ENCODE measurements at places on chromosomes 11 and 22. TPM values are rescaled to one million over a fixed set of nuclear protein-coding genes. Genes with fewer than 3 reads are reported as not detected.

Gene CD3D
- not detected for total RNA-seq

Gene MMP1
- total RNA-seq, result not detected

Gene NOX4
- total RNA-seq, result 11.5 TPM

Gene MMP13
- not detected for total RNA-seq

GRCh38 chr11:114209904-114210303 is 86.3 kb upstream of the NNMT start:
- H3K4me1 ChIP-seq, result peaks cover 21% of the 10 kb centered on the region
- no peak overlapping the region for H3K4me3 ChIP-seq
- no peak overlapping the region for H3K27ac ChIP-seq
- H3K36me3 ChIP-seq, result no peaks in the 10 kb centered on the region
- H3K27me3 ChIP-seq, result peaks cover 2% of the 10 kb centered on the region
- DNase-seq, result no peak

Gene CARNS1
- not detected for total RNA-seq

Gene RIMBP3C
- 0.18 TPM for total RNA-seq

Gene CBY1
- total RNA-seq, result 29.7 TPM

- no peak overlapping the region for H3K27ac ChIP-seq
- DNase-seq, result no peak
- peaks cover 10% of the 10 kb centered on the region for H3K4me1 ChIP-seq
- H3K4me3 ChIP-seq, result no peak overlapping the region
- peaks cover 3% of the 10 kb centered on the region for H3K27me3 ChIP-seq
These were observed 66.0 kb downstream of the SLC25A17 start for GRCh38 chr22:40753114-40753513.

GRCh38 chr11:130580891-130581492 is 132.5 kb downstream of the ADAMTS15 start:
- no peak overlapping the region for H3K27ac ChIP-seq
- no peaks in the 10 kb centered on the region for H3K36me3 ChIP-seq
- peaks cover 8% of the 10 kb centered on the region for H3K4me1 ChIP-seq
- no peak for DNase-seq
- H3K4me3 ChIP-seq, result no peak overlapping the region

Gene DEFB131B
- not detected for total RNA-seq

DNA sequence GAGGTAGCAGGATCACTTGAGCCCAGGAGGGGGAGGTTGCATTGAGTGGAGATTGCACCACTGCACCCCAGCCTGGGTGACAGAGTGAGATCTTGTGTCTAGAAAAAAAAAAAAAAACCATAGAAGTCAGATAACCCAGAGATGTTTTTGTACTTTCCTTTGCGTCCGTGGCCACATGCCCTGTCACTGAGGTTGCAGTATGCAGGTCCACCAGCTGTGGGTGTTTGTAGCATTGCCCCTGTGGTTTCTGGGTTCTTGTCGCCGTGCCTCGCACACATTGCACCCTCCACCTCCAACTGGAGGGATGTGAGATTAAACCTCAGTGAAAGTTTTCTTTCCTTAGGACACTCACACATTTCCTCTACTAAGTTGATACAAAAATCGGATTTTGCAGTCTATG is 70.3 kb downstream of the TNRC6B start:
- H3K4me1 ChIP-seq, result peaks cover 26% of the 10 kb centered on the region
- no peak for DNase-seq
- H3K36me3 ChIP-seq, result no peaks in the 10 kb centered on the region

Gene SAA2
- total RNA-seq, result not detected

GRCh38 chr22:38940811-38941384 is 16.5 kb upstream of the APOBEC3A start:
- DNase-seq, result no peak
- no peak overlapping the region for H3K27ac ChIP-seq
- peaks cover 4% of the 10 kb centered on the region for H3K27me3 ChIP-seq
- H3K36me3 ChIP-seq, result no peaks in the 10 kb centered on the region
- H3K4me3 ChIP-seq, result no peak overlapping the region

DNA sequence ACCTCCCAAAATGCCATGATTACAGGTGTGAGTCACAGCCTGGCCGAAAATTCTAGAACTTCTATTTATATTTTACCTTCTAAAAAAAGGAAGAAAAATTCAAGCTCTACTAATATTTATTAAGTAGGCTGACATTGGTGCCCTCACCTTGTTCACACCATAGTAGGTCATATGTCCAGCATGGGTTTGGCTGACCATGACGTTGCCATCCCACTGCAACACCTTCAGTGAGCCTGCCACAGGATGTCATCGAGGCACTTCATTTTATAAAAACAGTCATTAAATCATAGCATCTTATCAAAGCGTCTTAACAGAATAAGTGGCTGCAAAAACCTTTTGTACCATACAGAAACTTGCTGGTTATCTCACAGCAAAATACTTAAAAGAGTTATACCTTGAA is 58.3 kb downstream of the LRRC32 start:
- no peak for DNase-seq
- H3K27ac ChIP-seq, result no peak overlapping the region
- peaks cover 16% of the 10 kb centered on the region for H3K4me1 ChIP-seq
- no peak overlapping the region for H3K4me3 ChIP-seq

GRCh38 chr11:78255919-78256318 is 67.2 kb downstream of the USP35 start:
- H3K36me3 ChIP-seq, result peaks cover 14% of the 10 kb centered on the region
- peaks cover 32% of the 10 kb centered on the region for H3K4me1 ChIP-seq
- no peak overlapping the region for H3K4me3 ChIP-seq
- no peak overlapping the region for H3K27ac ChIP-seq
- DNase-seq, result no peak

Gene DUSP18
- 21.4 TPM for total RNA-seq

DNA sequence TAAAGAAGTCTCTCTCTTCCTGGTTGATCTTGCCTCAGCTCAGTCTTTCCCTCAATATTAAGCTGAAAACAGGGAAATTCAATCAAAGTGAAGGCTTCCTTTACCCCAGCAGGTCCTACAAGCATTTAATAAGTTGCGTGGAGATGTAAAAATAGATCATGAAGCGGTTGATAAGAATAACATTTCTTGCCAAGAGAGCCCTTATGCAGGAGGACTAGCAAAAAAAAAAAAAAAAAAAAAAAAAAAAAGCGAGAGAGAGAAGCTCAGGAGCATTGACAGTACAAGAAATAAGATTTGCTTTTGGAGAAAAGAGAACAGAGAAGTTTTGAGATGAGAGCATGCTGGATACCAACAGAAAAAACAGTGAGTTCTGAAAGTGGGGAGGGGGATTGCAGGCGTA is 112.2 kb upstream of the CLMP start:
- peaks cover 40% of the 10 kb centered on the region for H3K4me1 ChIP-seq
- H3K27me3 ChIP-seq, result peaks cover 8% of the 10 kb centered on the region
- no peak overlapping the region for H3K4me3 ChIP-seq

DNA sequence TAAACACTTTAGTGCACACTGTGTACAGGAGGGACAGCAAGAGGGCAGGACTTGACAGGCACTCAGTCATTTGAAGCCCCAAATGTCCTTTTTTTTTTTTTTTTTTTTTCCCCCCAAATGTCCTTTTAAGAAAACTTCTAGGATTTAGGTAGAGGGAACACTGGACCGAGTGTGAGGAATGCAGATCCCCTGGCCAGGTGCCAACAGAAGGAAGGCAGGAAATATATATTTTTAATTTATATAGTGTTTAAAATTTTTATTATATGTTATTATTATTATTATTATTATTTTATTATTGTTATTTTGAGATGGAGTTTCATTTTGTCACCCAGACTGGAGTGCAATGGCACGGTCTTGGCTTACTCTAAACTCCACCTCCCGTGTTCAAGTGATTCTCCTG is 35.5 kb downstream of the ARHGAP8 start:
- no peak overlapping the region for H3K4me3 ChIP-seq
- H3K36me3 ChIP-seq, result no peaks in the 10 kb centered on the region
- peaks cover 3% of the 10 kb centered on the region for H3K27me3 ChIP-seq
- DNase-seq, result no peak
- H3K4me1 ChIP-seq, result peaks cover 5% of the 10 kb centered on the region
- H3K27ac ChIP-seq, result no peak overlapping the region

- H3K4me3 ChIP-seq, result peak overlapping the region; percentile 89
- DNase-seq, result no peak
- peaks cover 53% of the 10 kb centered on the region for H3K4me1 ChIP-seq
- peak overlapping the region; percentile 40 for H3K27ac ChIP-seq
- peaks cover 22% of the 10 kb centered on the region for H3K27me3 ChIP-seq
These were observed 2.0 kb downstream of the GRK2 start for GRCh38 chr11:67268081-67268961.

- no peak for DNase-seq
- peaks cover 13% of the 10 kb centered on the region for H3K4me1 ChIP-seq
- no peaks in the 10 kb centered on the region for H3K27me3 ChIP-seq
- H3K4me3 ChIP-seq, result peak overlapping the region; percentile 90
- no peaks in the 10 kb centered on the region for H3K36me3 ChIP-seq
These were observed 959 bp downstream of the CCND1 start for GRCh38 chr11:69641681-69642548.

GRCh38 chr11:113247966-113248365 is 66.4 kb upstream of the TTC12 start:
- H3K4me1 ChIP-seq, result peaks cover 10% of the 10 kb centered on the region
- H3K27ac ChIP-seq, result no peak overlapping the region

GRCh38 chr11:67616431-67617242 is 9.9 kb downstream of the NDUFV1 start:
- peaks cover 12% of the 10 kb centered on the region for H3K27me3 ChIP-seq
- H3K4me3 ChIP-seq, result no peak overlapping the region
- H3K27ac ChIP-seq, result no peak overlapping the region
- no peak for DNase-seq
- H3K36me3 ChIP-seq, result peaks cover 4% of the 10 kb centered on the region
- peaks cover 12% of the 10 kb centered on the region for H3K4me1 ChIP-seq

Gene KREMEN1
- 3.1 TPM for total RNA-seq

DNA sequence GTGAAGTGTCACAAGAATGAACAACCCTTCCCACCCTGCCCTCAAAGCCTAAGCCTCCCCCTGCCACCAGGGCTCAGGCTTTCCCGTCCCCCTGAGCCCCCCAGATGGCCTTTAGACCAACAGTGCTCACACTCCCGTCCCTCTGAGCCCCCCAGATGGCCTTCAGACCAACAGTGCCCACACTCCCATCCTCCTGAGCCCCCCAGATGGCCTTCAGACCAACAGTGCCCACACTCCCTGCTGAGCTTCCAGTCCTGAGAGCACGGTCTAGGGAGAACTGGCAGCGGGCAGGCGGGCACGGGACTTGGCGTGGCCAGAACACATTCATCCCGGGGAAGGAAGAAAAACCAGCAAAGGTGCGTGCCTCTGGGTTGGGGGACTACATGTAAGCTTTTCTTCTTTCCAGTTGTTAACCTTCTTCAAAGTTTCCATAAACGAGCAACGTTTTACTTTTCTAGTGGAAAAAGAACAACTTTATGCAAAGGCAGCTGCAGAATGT is 2.5 kb downstream of the MRGPRG start:
- no peak for DNase-seq
- no peaks in the 10 kb centered on the region for H3K36me3 ChIP-seq
- peaks cover 49% of the 10 kb centered on the region for H3K4me1 ChIP-seq
- H3K27ac ChIP-seq, result no peak overlapping the region
- H3K4me3 ChIP-seq, result no peak overlapping the region
